ENCODE measurements at places on chromosomes 4 and X.

DNA sequence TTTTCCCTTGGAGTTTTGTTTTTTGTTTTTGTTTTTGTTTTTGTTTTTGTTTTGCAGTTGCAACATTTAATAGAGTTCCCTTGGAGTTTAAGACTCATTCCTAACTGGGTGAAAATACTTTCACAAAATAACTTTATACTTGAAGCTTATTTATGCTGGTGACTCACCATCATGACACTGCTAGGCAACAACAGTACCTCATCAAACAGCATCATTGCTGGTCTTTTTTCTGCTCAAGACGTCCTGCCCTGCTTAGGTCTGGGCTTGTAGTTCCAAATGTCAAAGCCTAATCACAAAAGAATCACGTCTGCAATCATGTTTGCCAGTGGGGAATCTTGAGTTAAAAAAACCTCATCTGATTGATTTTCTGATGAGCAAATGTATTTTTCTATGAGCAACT is 105.7 kb upstream of the PRPS2 start:
- DNase-seq, result no peak

- peak; percentile 4 for DNase-seq
Observed at GRCh38 chr4:109912706-109913595, at the start of gene EGF. EGF (plus strand) TSS chr4:109912883; CDS start chr4:109913336, 453 bp downstream.

DNA sequence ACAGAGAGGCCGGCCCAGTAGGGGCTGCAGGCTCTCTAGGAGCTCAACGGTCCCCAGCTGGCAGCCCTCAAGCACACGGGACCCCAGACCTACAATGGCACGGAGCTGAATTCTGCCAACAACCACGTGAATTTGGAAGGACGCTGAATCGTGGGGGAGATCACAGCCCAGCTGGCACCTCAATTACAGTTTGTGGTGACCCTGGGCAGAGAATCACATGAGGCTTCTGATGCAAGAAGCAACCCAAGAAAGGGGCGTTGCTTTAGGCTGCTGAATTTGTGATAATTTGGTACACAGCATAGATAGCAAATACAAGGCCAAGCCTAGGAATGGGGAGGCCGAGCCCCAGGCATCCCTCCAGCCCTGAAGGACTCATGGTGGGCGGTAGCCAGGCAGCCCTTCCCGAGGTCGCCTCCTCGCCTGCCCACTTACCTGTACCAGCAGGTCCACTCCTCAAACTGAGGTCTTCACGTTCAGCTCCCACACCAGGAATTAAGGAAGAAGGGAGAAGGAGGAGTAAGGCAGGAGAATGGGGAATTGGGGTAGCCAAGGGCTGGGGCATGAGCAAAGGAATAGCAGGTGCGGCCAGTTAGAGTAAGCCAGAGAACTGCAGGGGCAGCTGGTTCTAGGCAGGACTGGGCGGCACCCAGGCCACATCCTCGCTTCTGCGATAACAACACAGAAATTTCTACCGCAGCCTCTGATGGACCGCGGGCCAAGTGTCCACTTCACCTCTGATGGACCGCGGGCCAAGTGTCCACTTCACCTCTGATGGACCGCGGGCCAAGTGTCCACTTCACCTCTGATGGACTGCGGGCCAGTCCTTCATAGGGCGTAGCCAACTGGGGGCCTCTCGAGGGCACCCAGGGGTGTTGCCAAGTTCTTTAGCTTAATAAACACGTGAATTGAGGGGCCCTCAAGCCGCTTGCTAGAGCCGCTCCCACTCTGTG is 23.4 kb upstream of the HTRA3 start:
- no peak for DNase-seq

GRCh38 chrX:17923546-17923945 is 62.4 kb upstream of the RAI2 start:
- DNase-seq, result no peak

GRCh38 chr4:82746705-82747574 is 51.7 kb downstream of the SCD5 start:
- no peak for DNase-seq

DNA sequence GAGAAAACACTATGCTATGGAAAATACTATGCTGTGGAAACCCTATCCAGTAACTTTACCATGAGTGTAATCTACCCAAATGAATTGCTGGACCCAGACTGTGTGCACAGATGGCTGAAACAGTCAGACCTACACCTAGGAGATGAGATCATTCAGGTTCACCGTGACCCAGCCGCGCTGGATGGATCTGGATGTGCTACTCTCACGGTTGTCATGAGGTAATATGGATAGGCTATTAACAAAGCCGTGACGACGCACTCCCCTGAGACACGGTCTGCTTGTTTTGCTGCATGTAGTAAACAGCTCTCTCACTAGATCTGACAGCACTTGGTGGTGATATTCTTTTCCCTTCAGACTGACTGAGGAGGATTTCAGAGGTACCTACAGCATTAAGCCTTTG is 832.5 kb upstream of the GRID2 start:
- DNase-seq, result no peak

- no peak for DNase-seq
Observed at GRCh38 chrX:57453901-57454300, 137.9 kb upstream of the ZXDB start.

DNA sequence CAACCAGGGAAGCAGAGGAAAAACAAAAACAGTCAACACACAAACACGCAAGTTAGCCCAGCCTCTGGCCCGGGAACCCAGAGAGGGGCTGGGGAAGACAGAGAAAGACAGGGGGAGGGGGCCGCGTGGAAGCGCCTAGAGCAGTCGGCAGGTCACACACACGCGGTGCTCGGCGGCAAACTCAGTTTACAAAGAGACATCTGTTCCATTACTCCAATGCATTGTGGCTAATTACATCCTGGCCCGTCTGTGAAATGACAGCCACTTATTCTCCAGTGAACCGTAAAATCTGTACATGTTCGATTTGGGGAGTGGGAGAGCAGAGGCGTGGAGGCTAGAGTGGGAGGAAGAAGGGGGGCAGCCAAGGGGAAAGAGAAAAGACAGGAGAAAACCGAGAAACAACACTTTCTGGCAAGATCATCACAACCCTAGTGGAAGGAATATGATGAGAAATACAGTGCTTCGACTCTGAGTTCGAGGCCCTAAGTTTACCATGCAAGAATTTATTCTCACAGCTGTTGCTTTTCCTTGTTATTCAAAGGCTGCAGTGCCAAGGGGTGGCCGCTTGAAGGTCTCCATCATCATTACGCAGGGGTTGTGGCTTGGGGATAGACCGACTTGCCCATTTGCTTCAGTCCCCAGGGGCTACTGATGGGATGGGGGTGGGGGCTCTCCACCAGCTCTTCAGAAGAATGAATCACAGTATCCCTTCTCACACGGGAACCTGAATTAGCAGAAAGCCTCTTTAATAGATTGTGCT is 167.7 kb downstream of the MGST2 start:
- DNase-seq, result no peak

DNA sequence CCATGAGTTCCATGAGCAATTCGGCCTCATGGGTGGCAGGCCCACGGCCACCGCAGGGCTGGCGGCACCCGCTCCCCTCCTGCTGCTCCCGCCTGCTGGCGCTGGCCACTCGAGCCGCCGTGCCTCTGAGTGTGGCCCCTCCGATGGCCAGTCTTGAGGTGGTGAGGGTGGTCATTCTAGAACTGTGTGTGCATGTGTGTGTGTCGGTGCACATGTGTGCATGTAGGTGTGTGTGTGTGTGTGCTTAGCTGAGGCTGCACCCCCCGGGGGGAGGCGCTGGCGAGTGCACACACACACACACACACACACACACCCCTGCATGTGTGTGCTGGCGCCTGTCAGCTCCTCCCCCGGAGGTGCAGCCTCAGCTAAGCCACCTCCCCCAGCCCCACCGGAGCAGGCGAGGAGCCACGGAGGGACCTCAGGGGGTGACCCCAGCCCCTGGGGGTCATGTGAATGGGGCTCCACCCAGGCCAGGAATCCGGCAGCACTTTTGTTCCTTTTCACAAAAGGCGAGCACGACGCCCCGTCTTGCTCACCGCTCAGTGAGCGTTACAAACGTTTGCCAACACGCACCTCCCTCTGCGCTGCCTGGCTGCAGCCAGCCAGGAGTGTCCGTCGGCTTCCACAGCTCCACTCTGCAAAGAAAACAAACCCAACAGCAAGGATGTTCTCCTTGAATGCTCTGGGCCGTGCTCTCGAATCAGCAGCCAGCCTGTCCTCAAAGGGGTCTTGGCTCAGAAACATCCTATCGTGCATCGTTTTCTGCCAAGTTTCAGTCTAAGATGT is 29.9 kb downstream of the FGFRL1 start:
- no peak for DNase-seq

DNA sequence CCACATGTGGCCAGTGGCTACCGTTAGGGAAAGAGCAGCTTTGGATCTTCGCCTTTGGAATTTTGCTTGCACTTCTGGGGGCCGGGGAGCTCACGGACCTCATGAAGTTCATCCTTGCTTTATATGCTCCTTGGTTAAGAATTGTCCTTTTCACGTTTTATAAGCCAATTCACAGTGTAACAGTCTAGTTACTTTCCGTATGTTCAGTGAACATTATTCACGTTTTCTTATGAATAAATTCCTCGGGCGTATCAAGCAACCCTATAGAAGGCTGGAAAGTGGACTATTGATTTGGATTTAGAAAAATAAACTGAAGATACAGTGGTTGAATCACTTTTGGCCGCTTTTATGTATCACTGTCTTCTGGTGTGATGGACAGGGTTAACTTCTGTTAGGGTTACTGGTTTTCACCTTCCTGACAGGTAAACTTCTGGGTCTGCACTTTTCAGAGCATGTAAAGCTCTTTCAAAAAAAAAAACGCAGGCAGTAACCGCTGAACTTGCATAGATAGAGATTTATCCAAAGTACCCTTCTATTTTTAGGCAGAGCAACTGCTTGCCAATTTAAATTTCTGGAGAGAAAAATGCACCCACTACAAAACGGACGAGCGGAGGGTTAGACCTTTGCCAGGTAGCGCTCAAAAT is 569 bp upstream of the PDLIM5 start:
- DNase-seq, result no peak

DNA sequence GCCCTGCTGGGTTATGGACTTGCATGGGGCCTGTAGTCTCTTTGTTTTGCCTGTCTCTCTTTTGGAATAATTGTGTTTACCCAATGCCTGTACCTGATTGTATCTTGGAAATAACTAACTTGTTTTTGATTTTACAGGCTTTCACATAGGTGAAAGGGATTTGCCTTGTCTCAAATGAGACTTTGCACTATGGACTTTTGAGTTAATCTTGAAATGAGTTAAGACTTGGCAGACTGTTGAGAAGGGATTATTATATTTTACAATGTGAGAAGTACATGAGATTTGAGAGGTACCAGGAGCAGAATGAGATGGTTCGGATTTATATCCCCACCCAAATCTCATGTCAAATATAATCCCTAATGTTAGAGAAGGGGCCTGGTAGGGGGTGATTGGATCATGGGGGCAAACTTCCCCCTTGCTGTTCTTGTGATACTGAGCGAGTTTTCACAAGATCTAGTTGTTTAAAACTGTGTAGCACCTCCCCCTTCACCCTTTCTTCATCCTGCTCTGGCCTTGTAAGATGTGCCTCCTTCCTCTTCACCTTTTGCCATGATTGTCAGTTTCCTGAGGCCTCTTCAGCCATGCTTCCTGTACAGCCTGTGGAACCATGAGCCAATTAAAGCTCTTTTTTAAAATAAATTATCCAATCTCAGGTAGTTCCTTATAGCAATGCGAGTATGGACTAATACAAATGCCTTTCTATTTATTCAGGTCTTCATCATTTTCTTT is 102.3 kb downstream of the MSN start:
- no peak for DNase-seq

DNA sequence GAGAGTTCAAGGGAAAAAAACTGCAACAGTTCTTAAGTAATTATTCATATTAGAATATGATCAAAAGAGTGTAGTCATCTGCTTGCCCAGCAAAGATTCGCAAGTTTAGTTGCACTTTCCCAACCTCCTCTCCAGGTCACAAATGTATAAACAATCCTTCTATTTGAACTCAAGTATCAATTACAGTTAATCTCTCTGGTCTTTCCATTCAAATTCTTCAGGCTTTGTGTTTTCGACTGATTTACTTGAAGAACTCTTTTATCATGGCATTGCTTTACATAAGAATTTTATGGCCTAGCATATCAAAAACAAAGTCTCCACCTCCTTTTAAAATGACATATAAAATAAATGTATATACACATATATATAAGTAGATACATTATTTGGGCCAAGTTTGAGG is 1009.6 kb upstream of the DIAPH2 start:
- no peak for DNase-seq

GRCh38 chr4:150402871-150403272 is 179.1 kb upstream of the MAB21L2 start:
- no peak for DNase-seq

- DNase-seq, result no peak
Observed at GRCh38 chrX:155534800-155535199, 76.4 kb upstream of the F8A3 start.

DNA sequence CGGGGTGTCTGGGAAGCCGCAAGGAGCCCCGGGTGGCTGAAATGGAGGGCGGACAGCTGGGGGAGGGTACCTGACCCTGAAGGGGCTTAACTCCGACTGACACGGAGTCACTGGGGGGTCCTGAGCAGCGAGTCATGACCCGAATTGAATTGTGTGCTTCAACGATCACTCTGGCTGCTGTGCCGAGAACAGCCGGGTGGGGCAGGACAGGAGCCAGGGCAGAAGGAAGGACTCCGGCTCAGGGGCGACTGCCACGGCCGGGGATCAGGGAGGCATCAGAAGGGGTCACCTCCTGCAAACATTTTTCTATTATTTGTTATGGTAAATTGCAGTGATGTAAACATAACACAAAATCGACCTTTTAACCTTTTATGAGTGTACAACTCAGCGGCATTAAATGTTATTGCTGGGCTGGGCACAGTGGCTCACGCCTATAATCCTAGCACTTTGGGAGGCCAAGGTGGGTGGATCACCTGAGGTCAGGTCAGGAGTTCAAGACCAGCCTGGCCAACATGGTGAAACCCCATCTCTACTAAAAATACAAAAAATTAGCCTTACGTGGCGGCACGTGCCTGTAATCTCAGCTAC is 21.6 kb downstream of the ZFYVE28 start:
- no peak for DNase-seq

DNA sequence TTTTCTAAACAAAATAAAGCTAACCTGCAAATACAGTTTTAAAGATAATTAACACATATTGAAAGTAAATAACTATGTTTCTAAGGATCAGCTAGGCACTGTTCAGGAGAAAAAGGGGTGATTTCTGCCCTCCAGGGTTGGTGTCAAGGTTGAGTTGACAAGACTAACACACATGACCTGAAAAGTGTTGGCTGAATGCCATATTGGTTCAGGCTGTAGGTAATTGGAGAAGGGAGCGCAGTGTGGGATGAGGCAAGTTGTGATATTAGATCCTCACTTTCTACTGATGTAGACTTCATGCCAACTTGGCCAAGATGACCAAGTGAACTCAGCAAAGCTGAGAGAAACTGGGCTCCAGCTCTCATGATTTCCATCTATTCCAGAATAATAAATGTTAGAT is 42.2 kb downstream of the PPM1K start:
- DNase-seq, result no peak

GRCh38 chr4:86452924-86453531 is 93.2 kb upstream of the MAPK10 start:
- peak; percentile 11 for DNase-seq
